ENCODE measurements at places on chromosomes 12 and 14.

DNA sequence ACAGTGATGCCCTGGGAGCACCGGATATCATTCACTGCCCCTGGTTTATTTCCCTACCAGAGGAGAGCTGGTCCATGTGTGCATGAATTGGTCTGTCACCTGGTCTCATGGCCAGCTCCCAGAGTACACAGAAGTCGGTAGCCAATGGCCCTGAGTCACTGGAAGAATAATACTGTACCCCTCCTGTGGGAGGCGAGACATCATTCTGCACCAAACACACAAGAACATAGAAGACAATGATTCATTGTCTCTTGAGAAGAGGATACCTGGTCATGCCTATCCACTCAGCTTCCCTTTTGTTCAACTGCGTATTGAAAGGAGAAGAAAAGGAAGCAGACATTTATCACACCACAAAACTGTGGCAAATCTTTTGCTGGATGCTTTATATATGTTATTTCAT is 216.2 kb downstream of the DPF3 start:
- DNase-seq, result no peak

DNA sequence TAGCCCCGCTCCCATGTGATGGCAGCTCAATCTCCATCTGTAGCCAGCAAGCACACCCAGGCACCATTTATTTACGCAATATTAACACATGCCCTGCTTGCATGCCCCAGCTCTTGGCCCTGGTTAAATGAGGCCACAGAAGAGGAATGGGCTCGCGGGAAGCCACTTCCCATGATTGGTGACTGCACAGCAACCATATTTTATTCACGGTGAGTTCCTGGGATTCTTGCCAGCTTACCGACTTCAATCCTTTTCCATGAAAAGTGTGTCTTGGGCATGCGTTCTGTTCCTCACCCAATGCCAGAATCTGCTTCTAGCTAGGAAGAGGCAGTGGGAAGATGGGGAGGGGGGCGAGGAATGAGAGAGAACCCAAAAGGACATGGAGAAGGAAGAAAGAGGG is 54.7 kb downstream of the PITPNM2 start:
- DNase-seq, result no peak

GRCh38 chr12:88703790-88704189 is 123.5 kb upstream of the KITLG start:
- DNase-seq, result no peak

- no peak for DNase-seq
Measured at GRCh38 chr14:58805057-58805456, 167.3 kb downstream of the DACT1 start.

Measured in NCI-H526 treated with DMSO at 0.1 percent for 48 hours (cell line).